ENCODE measurements at places on chromosomes 6 and 20. TPM values are rescaled to one million over a fixed set of nuclear protein-coding genes. Genes with fewer than 3 reads are reported as not detected.

The TAF4 gene
- total RNA-seq: 33.3 TPM

The DEFB132 gene
- not detected for total RNA-seq

The PERP gene
- 6.7 TPM for total RNA-seq

The SCRT2 gene
- not detected for total RNA-seq

The BACH2 gene
- total RNA-seq: 8.0 TPM

The SCUBE3 gene
- total RNA-seq: 0.46 TPM
